Left ventricle myocardium superior (tissue), 1 donor: ENCODE measurements at places on chromosomes 6 and 20. TPM values are rescaled to one million over a fixed set of nuclear protein-coding genes. Genes with fewer than 3 reads are reported as not detected.

OXT gene
- total RNA-seq = not detected

GRCh38 chr20:15364781-15365180 lies 1027.4 kb upstream of the FLRT3 start:
- no peak for DNase-seq

- DNase-seq = no peak
Measured at GRCh38 chr6:147787417-147787816, 278.9 kb downstream of the SAMD5 start.

- DNase-seq = peak; percentile 36
Measured at GRCh38 chr6:149965194-149966020, 1.7 kb downstream of the ULBP1 start.

DNA sequence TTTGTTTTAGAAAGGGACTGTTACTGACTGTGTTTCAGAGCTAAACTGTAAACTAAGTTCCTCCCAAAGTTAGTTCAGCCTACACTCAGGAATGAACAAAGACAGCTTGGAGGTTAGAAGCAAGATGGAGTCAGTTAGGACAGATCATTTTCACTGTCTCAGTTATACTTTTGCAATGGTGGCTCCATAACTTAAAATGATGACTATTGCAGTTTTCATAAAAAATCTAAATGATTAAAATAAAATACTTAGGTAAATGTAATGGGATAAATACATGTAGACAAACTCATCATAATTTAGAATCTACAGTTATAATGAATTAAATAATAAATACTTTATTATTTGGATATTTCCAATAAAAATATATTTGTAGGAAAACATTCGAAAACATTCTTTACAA lies 590.6 kb downstream of the EPHA7 start:
- DNase-seq = no peak
